ENCODE measurements at places on chromosomes 7 and 10. TPM values are rescaled to one million over a fixed set of nuclear protein-coding genes. Genes with fewer than 3 reads are reported as not detected.

DNA sequence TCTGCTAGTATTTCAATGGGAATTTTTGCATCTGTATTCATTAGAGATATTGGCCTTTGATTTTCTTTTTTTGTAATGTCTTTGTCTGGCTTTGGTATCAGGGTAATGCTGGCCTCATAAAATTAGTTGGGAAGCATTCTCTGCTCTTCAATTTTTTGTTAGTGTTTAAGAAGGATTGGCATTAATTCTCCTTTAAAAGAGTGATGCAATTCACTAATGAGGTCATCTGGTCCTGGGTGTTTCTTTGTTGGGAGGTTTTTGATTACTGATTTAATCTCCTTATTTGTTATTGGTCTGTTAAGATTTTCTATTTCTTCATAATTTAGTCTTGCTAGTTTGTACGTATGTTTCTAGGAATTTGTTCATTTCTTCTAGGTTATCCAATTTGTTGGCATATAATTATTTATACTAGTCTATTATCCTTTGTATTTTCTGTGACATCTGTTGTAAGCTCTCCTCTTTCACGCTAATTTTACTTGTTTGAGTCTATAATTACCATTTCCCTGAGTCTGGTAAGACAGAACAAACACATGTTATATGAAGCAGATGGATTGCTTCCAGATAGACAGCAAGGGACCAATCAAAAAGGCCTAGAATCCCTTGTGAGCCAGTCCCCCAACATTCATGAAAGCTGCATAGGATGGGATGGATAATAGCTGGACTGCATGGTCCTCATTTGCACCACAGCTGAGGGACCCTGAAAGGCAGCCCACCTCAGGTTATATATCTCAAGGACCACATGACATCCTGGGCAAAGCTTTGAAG, 54.4 kb downstream of the MTPAP start:
- no peak for DNase-seq

GRCh38 chr7:30493228-30493627, 11.4 kb downstream of the GGCT start:
- no peak for DNase-seq

DNA sequence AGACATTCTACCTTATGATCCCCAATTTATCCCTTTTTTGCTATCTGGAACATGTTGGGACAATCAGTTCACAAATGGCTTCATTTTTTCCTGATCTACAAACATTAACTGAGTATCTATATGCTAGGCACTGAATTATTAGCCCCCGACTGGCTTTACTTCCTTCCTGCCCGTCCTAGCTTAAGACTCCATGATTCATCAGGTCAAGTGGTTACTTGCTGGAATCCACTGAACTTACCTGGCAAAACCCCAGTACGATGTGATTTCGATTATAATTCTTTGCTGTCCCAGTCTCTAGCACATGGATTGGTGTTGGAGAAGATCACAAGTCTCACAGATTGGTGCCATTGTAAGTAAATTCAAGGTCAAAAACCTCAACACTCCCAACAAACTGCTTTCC, 77.1 kb downstream of the ORC5 start:
- DNase-seq = no peak

- DNase-seq = no peak
Observed at GRCh38 chr7:81482600-81483186, 287.2 kb downstream of the HGF start.

DNA sequence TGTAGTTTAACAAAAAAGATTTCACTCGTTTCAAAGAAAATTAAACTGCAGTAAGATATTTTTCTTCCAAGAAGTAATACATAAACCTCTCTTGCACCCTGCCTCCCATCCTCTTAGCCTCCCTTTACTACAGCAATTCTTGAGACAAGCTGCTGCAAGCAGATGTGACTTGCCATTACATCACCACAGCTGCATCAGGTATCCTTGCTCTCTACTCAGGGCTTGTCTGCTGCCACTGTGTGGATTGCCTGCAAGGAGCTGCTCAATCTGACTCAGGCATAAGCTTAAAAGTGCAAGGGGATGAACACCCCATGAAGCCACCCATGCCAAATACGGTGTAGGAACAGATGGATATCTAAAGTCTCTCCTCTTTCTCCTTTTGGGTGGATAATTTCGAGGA, 609.9 kb downstream of the DNAJB9 start:
- no peak for DNase-seq

DNA sequence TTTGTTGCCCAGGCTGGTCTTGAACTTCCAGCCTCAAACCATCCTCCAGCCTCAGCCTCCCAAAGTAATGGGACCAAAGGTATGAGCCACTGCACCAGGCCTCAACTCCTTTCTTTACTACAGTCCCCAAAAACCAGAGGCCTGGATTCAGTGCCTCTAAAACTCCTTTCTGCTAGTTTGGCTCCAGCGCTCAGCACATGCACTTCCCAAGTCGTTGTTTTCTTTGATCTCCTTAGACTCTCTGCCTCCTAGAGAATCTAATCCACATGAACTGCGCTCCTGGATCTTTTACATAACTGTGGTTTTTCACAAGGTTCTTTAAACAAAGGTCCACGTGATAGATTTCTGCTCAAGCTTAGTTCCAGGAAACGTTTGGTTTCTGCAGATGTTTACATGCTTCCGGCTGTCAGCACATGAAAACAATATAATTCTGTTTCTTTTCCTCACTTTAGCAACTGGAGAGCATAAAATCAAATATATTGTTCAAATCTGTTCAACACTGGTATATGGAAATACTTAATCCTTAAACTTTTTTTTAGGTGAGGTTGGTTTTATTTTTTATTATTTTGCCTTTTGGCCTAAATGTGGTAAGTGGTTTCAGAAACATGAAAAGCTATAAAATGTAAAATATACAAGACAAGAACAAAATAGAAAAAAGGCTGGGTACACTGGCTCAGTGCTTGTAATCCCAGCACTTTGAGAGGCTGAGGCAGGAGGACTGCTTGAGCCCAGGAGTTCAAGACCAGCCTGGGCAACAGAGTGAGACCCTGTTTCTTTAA, 270.5 kb upstream of the MKLN1 start:
- no peak for DNase-seq

DNA sequence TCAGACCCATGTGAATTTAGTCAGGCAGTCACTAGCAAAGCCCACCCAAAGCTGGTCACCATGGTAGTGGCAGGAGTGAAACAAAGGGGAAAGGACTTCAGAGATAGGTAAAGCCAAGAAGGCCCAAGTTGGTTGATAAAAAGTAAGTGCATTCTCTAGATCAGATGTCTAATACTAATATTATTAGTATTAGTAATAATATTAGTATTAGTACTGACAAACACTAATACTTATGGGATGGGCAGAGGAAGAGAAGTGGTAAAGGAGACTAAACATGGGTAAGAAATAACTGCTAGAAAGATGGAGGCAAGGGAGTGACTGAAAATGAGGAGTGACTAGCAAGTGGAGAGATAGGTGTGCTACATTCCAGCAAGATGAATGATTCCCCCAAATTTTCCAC, 46.6 kb upstream of the PHYHIPL start:
- no peak for DNase-seq

- DNase-seq = no peak
Observed at GRCh38 chr10:3655528-3655927, 129.5 kb downstream of the KLF6 start.

- no peak for DNase-seq
Observed at GRCh38 chr10:82313401-82313800, 438.4 kb downstream of the NRG3 start.

DNA sequence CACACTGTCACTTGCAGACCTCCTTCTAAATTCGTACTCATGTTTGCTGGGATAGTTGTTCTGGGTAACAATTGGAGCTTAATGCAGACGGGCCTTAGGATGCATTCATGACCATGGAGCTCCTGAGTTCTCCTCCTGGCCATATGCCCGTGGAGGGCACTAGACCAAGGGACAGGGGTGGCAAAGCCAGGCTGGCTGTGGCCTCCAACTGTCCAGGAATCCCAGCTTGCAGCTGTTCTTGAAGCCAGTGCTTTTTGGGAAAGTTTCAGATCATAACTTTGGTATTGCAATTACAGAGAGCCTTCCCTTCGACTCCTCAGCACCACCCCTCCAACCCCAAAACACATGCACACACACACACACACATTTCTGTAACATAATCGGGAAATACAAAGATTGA, 30.6 kb downstream of the ANTXRL start:
- no peak for DNase-seq

- no peak for DNase-seq
Observed at GRCh38 chr10:75720157-75720556, 288.7 kb downstream of the LRMDA start.

DNA sequence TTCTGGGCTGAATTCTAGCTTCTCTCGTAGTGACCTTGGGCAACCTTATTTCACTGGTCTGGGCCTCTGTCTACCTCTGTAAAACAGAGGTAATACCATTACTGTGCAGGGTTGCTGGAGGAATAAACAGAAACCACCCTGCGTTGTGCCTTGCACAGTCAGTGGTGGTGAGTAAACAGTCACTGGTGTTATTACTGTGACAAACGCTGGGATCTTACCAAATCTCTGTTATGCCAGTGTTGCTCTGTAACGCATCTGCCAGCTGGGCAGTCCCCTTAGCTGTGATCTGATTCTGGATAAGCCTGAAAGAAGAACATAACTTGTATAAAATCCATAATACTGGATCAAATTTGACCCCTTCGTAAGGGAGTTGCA, 49.4 kb downstream of the NOD1 start:
- no peak for DNase-seq

Gene HTR7
- total RNA-seq = 0.24 TPM

Gene LRIT1
- total RNA-seq = not detected

Gene ANXA7
- 99.9 TPM for total RNA-seq

Gene EPHB6
- 2.6 TPM for total RNA-seq

All from mucosa of descending colon (tissue), 3 donors.